T-helper 17 cell (primary cell): ENCODE measurements at places on chromosomes 1 and 21.

- H3K4me1 ChIP-seq = peaks cover 6% of the 10 kb centered on the region
- no peak overlapping the region for H3K4me3 ChIP-seq
- H3K27ac ChIP-seq = no peak overlapping the region
- DNase-seq = no peak
- H3K27me3 ChIP-seq = peaks cover 66% of the 10 kb centered on the region
Observed at GRCh38 chr1:29925058-29925457, 688.7 kb downstream of the PTPRU start.

DNA sequence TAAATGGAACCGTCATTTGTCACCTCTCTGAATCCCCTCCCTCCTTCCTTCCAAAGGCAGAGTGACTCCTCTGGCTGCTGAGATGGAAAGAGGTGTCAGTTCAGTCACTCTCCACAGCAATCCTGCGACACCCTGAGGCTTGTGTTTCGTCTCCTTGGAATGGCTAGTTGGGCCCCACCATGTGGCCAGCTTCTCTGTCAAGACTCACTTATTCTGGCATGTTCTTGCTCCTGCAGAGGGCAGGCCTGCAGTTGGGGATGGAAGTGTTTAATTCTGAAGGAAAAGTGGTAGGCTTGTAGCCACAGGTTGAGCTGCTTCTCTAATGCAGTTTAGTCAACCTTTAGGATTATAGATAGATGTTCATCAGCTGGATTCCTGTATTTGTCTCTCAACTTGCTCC lies 149.6 kb downstream of the LMO4 start:
- no peak for DNase-seq
- peaks cover 2% of the 10 kb centered on the region for H3K4me1 ChIP-seq
- no peaks in the 10 kb centered on the region for H3K27me3 ChIP-seq
- no peak overlapping the region for H3K4me3 ChIP-seq

- no peak overlapping the region for H3K4me3 ChIP-seq
- H3K4me1 ChIP-seq = peaks cover 3% of the 10 kb centered on the region
- no peak overlapping the region for H3K27ac ChIP-seq
- no peak for DNase-seq
Observed at GRCh38 chr21:35232545-35233176, 183.6 kb upstream of the RUNX1 start.

DNA sequence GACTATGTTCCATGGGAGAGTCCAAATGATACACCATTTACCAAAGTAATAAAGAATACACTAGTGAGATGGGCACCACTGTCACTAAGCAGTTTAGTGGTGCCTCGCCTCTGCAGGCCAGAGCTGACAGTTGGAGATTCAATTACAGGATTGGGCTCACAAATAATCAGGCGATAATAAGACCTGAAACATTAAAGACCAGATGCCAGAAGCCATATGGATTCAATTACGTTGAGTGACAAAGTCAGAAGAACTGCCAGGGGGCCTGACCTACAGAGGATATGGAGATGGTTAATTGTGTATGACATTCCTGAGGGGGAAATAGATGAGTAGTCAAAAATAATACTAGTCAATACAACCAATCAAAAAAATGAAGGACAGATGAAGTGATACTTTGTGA lies 65.2 kb upstream of the ST6GALNAC5 start:
- no peaks in the 10 kb centered on the region for H3K27me3 ChIP-seq
- DNase-seq = no peak
- H3K4me1 ChIP-seq = no peaks in the 10 kb centered on the region
- no peak overlapping the region for H3K4me3 ChIP-seq
- no peaks in the 10 kb centered on the region for H3K36me3 ChIP-seq
- no peak overlapping the region for H3K27ac ChIP-seq

GRCh38 chr1:9448132-9449109 lies 90.8 kb upstream of the SLC25A33 start:
- no peaks in the 10 kb centered on the region for H3K36me3 ChIP-seq
- H3K27ac ChIP-seq = no peak overlapping the region
- peaks cover under 1% of the 10 kb centered on the region for H3K4me1 ChIP-seq
- H3K4me3 ChIP-seq = no peak overlapping the region
- peaks cover 17% of the 10 kb centered on the region for H3K27me3 ChIP-seq

DNA sequence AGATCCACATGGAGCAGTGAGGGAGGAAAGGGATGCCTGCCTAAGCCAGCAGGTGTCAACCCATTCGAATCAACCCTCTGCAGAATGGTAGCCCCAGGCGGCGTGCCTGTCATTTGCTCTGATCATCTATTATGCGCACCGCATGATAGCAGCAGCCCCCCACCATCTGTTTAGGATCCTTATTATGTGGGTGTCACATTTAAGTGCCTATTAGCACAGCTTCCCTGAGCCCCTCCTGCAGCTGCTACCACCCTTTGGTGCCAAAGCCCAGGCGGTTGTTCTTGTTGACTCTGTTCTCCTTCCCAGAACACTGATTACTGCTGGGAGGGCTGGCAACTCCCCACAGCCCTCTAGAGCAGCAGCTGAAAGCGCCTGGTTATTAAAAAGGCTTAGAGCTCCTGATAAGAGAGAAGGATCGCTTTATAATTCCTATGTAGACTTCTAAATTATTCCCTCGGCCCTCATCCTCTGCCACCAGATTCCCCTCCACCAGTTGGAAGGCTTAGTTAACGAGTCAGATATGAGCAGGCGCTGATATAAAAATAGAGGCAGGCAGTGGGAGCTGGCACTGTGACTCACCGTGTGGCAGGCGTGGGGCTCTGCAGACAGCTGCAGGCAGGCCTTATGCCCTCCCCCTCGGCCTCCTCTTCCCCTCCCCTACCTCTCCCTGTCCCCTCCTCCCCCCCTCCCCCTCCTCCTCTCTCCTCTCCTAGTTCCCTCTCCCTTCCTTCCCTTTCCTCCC lies 23.0 kb downstream of the ACTA1 start:
- peaks cover 46% of the 10 kb centered on the region for H3K27me3 ChIP-seq
- H3K27ac ChIP-seq = no peak overlapping the region
- no peak for DNase-seq

DNA sequence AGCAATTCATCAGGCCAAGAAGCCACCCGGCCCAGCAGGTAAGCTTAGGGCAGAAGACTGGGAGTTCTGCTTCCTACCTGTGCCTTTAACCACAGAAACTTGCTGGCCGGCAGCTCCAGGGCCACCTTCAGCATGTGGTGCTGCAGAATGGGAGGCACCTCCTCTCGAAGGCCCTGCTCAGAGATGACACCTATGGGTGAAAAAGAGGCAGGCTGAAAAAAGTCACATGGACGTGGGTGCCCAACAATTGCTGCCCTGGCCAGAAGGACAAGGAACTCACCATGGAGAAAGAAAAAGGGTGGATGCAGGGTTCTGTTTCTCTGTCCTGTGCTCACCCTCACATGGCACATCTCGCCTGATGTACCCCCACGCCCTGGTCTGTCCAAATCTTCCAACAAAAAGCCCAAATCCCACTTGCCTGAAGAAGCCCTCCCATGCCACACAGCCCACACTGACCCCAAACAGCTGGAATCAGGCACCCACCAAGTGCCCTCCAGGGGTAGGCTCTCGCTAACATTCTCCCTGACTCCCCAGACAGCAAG lies 33.0 kb downstream of the URB1 start:
- no peak overlapping the region for H3K27ac ChIP-seq
- H3K27me3 ChIP-seq = no peaks in the 10 kb centered on the region
- peaks cover 5% of the 10 kb centered on the region for H3K4me1 ChIP-seq
- H3K36me3 ChIP-seq = peaks cover 7% of the 10 kb centered on the region

DNA sequence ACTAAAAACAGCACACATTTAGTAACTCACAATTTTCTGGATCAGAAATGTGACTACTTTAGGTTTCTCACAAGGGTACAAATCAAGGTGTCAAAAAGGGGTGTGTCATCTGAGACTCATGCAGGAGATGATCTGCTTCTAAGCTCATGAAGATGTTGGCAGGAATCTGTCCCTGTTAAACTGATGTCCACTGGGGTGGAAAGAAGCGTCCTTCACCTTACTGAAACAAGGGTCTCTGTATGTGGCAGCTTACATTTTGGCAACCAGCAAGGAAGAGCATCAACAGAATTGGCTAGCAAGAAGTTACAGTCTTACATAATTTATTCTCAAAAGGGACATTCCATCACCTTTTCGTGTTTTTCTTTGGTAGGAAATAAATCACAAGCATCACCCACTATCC lies 1223.8 kb downstream of the AMY1C start:
- H3K27me3 ChIP-seq = no peaks in the 10 kb centered on the region
- no peak for DNase-seq
- no peak overlapping the region for H3K27ac ChIP-seq
- H3K4me1 ChIP-seq = no peaks in the 10 kb centered on the region
- H3K36me3 ChIP-seq = no peaks in the 10 kb centered on the region
- H3K4me3 ChIP-seq = no peak overlapping the region

DNA sequence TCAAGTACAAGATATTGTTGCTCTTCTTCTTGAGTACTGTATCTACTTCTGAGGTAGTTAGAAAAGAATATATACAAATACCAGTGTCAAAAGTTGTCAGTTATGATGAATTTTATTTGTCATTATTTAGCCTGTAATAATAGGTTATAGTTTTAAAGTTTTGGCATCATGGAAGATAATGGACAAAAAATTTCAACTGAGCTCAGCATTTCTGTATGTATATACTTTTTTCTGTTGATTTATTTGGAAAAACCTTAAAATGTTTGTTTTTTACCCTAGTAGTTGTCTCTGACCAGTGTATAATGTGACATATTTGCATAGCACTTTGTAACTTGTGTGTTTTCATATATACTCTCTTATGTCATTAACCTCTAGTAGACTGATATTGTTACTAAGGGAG lies 11.1 kb downstream of the SLC35A3 start:
- no peaks in the 10 kb centered on the region for H3K27me3 ChIP-seq
- DNase-seq = no peak
- no peak overlapping the region for H3K4me3 ChIP-seq
- H3K36me3 ChIP-seq = peaks cover 5% of the 10 kb centered on the region
- peaks cover 13% of the 10 kb centered on the region for H3K4me1 ChIP-seq

DNA sequence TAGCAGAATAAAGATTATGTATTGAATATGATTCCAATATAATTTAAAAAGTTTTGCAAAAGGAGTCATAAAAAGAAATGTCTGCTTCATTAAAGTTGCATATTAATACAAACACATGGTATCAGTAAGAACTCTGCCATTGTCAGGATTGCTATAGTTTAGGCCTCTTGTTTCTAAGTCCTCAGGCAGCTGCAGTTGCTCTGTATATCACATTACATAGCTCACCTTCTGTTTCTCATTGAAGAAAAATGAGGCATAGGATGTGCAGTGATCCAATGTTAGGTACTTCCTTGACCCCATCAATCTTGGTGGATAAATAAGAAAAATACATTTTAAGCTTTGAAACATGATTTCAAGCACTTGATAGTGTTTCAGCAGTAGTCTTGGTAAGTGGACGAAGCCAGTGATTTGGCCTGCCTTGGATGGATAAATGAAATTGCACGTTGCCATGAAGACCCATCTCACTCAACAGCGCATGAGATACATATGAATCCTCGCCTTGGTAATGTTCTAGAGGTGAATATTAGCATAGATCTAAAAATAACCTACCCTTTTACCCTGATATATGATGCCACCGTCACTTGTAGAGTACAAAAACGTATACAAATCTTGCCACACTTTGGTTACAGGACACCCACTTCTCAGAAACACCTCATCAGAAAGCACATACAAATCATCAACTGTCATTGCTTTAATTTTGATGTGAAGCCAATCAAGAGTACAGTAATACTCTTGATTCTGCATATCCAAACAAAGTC lies 25.3 kb downstream of the ZFYVE9 start:
- H3K4me3 ChIP-seq = no peak overlapping the region
- peaks cover 7% of the 10 kb centered on the region for H3K4me1 ChIP-seq
- H3K36me3 ChIP-seq = peaks cover 3% of the 10 kb centered on the region
- no peak for DNase-seq
- H3K27ac ChIP-seq = no peak overlapping the region

DNA sequence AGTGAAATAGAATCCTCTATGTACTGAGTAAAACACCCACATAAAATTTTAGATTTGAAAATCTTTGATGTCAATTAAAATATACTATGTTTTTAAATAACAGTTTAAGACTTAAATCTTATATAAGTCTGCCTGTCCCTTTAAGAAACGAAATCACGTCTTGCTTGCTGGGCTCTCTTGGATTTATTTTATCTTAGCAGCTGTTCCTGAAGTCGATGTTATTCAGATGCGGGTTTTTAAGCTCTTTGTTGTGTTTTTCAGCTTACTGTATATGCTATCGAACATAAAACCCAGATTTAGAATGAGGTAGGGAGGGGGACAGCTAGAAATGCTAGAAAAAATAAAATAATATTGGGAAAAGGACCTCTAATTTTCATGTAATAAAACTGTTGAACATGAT lies 11.1 kb upstream of the SSX2IP start:
- H3K27me3 ChIP-seq = peaks cover 19% of the 10 kb centered on the region
- peaks cover 4% of the 10 kb centered on the region for H3K4me1 ChIP-seq
- no peak for DNase-seq
- peaks cover 2% of the 10 kb centered on the region for H3K36me3 ChIP-seq
- no peak overlapping the region for H3K4me3 ChIP-seq

DNA sequence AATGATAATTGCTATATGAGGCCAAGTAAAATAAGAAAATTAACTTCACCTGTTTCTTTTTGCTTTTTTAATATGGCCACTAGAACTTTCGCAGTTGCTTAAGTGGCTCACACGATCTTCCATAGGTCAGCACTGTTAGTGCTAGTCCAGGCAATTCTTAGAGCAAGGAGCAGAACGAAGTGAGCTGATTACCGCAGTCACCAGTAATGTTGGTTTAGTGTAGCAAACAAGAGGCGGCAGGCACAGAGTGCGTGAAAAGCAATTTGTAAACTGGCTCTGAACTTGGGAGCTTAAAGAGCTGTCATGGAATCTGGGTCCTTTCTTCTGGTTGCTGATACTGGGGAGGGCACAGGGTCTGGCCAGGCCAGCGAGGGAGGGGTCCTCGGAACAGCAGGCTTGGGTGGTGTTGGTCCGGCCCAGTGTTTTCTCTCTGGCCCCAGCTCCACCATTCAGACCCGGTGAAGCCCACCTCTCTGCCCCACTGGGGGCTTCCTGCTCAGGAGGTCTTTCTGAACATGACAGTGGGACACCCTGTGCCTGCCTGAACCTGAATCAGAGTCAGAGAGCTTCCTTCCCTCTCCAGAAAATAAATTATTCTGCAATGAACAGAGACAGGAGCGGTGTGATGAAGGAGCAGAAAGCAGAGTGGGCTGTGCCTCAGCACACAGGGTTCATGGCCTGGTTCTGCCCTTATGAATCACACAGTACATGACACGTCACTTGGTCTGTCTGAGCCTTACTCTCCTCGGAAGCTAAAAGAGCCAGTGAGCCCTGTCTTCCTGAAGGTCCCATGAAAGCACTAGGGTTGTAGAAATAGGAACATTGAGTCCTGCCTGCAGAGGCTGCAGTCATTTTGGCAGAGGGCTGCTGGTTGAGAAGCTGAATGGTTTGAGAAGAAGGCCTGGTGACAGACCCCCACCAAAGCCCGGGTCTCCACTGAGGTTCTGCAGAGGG lies 11.9 kb downstream of the ETS2 start:
- H3K4me3 ChIP-seq = no peak overlapping the region
- no peak overlapping the region for H3K27ac ChIP-seq
- peaks cover 11% of the 10 kb centered on the region for H3K36me3 ChIP-seq
- peaks cover 2% of the 10 kb centered on the region for H3K4me1 ChIP-seq
- no peaks in the 10 kb centered on the region for H3K27me3 ChIP-seq

- no peak overlapping the region for H3K27ac ChIP-seq
- no peak overlapping the region for H3K4me3 ChIP-seq
- no peak for DNase-seq
- H3K36me3 ChIP-seq = no peaks in the 10 kb centered on the region
Observed at GRCh38 chr21:22536509-22536908, 1538.3 kb downstream of the NCAM2 start.
